T-helper 1 cell (primary cell): ENCODE measurements at places on chromosomes 7 and 10.

DNA sequence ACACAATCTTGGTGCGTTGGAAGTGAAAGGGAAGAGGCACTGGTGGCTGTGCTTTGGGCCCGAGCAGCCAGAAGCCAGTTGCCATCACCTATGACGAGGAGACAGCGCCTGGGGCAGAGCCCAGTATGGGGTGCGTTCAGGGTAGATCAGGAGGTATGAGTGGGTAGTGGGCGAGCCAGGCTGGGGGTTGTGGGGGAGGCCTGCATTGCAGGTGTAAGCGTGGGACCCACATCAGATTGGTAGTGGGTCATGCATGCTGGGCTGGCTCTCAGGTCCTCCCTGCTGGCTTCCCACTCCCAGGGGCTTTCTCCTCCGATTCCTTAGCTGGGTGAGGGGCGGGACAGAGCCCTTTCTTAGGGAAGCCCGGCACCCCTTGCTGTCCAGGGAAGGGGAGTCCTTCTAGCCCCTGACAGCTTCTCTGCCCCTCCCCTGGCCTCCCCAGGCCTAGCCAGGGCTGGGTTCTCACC, 445 bp upstream of the PVRIG start:
- no peak for DNase-seq

DNA sequence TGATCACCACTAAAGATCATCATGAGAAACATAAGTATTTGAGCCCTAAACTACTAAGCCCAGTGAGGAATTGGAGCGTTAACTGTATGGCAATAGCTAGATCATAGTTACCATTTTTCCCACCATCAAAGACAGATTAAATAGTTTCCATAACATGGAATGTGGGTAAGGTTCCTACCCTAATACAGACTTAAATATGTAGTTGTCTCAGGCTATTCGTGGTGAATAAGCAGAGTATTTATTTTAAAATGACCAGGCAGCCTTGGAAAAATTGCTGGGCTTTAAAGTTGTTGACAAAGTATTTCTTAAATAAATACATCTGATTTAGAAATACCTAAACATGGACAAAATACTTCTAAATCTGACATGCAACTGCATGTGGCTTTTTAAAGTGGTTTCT, 106.8 kb downstream of the NT5C2 start:
- no peak for DNase-seq

DNA sequence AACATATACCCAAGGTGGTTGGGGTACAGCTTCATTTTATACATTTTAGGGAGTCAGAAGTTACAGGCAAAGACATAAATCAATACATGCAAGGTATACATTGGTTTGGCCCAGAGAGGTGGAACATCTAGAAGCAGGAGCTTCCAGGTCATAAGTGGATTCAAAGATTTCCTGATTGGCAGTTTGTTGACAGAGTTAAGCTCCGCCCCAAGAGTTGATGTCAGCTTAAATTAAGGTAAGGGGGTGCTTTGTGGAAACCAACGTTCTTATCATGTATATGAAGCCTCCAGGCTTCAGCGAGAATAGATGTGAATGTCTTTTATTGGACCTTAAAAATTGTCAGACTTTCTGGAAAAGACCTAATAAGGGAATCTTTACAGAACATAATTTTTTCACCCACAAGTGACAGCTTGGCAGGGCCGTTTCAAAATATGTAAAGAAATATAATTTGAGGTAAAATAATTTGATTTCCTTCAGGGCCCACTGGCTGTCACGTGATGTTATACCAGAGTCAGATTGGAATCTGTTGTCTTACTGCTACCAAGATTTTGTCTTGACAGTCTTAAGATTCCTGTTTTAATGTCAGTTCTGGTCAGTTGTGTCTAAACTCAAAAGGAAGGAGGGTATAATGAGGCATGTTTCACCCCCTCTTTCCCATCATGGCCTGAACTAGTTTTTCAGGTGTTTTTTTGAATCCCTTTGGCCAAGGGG, 6.3 kb upstream of the PANK1 start:
- DNase-seq: no peak

GRCh38 chr7:141475679-141476078, 75.5 kb upstream of the AGK start:
- DNase-seq: no peak

DNA sequence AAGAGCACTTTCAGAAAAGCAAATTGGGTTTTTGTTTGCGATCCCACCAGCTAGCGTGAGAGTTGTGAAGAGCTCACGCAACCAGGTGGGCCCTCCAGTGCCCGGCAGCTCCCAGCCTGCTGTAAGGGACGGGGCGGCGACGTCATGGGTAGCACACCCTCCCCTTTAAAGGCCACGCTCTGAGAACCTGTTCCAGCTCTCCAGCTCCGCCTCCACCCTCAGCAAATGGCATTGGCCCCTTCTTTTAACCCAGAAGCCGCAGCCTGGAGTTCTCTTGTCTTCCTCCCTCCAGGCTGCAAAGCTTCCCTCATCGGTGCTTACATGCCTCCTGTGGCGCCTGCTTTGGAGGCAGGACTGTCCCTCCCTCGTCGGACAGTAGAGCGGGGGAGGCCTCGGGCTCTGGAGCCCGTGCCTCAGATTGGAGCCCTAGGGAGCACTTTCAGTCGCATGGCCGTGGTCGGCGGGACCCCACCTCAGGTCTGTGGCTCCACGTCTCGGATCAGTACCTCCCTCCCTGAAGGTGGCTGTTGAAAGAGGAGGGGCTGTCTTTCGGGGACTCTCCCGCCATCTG, 32.9 kb downstream of the WIPI2 start:
- DNase-seq: no peak

- no peak for DNase-seq
Measured at GRCh38 chr7:17989546-17989945, 38.1 kb downstream of the PRPS1L1 start.
